ENCODE measurements at places on chromosomes 1 and 21.

DNA sequence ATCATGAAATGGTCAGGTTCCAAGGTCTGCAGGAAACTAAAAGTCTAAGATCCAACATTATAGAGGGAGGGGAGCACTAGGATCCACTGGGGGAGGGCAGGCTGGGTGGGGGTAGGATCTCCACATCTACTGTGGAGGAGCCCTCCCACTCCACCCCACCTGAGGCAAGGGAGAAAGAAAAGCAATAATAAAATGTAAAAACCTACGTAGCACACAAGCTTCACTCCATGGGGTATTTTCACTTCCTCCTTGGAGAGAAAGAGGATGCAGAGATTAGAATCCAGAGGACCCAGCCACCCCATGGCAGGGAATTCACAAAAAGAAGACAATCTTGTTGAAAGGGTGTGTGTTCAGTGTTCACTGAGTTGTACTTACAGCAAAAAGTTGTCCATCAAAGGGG, 14.4 kb downstream of the SPOCD1 start:
- DNase-seq = no peak

DNA sequence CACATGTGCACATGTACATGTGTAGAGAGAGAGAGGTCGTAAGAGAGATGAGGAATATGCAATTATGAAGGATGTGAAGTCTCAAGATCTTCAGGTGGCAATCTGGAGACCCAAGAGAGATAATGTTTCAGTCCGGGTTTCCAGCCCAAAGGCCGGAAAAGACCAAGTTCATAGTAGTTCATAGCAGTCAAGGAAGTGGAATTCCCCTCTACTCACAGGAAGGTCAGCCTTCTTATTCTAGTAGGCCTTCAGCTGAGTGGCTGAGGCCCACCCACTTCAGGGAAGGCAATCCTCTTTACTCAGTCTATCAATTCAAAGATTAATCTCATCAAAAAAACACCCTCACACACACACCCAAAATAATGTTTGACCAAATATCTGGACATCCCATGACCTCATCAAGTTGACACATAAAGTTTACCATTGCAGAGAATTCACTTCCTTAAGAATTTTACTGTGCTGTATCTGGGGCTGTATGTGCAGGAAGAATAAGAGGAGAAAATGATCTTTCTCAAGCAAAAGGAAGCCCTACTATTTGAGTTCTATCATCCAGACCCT, 114.6 kb downstream of the TNFSF18 start:
- DNase-seq = no peak

DNA sequence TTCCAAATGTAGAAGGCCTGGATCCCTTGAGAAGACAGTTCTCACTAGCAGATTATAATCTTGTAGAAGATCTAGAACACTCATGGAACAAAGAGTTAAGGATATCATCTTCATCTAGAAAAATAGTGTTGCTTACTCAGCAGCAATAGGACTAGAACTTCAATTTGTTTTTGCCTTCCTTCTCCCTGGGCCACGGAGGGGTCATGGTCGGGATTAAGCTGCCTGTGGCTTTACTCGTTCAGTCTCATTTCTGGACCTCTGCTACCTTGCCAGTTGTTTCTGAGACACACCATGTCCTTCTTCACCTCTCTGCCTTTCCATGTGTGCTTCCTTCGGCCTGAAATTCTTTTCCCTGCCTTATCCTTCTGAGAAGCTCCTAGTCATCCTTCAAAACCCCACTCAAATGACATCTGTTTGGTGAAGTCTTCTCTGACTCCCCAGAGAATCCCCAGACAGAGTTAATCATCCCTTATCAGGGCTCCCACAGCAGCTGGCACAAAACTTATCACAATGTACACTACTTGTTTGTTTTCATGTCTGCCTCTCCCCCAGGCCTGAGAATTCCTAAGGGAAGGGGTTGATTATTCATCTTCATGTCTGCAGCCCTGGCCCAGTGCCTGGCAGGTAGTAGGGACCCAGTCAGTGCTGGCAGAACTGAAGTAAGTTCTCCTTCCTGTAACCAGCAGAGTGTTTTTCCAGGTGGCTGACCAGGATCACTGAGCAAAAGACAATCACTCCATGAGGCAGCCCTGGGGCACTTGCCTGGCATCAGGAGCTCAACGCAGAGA, 15.5 kb upstream of the SNX27 start:
- no peak for DNase-seq

- no peak for DNase-seq
Observed at GRCh38 chr21:27026501-27026900, 59.6 kb upstream of the ADAMTS5 start.

- no peak for DNase-seq
Observed at GRCh38 chr1:107950464-107950863, 14.5 kb downstream of the VAV3 start.

DNA sequence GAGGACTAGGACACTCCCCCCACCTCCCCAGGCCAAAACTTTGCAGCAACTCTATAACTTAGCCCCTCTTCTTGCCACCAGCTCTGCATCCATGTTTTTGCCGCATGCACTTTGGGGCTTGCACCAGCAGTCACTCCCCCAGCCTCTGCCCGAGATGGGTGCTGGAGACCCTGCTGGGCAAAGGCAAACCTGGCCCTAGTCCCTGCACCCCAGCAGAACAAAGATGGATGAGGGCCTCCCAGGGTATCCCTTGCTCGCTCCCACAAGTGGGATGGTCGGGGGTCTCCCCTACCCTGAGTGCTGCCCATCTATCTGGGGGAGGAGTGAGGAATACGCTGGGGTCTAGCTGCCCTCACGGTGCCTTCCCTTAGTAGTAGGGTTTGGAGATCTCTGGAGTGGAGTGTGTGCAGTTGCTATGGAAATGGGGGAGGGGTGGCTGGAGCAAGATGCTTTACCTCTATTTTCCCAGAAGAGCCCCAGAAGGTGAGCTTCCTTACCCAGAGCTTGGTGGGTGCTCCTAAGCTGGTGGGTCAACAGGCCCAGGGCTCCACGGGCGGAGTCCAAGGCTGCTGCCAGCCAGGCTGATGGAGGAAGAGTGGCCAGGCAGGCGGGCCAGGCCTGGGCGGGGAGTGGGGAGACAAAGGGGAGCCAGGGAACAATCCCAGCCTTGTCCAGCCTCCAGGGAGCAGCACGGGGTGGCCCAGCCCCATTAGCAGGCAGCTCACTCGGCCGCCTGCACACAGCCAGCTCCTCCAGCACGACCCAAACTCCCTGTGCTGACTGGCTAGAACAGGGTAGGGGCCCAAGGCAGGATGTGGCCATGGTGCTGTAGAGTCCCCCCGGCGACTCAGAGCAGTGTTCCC, at the start of gene PAQR6:
Gene PAQR6, minus strand, starts transcription at position 597 of the 863 bp plus-strand sequence. CDS start 1,325 bp downstream, outside the sequence.
- DNase-seq = no peak

- no peak for DNase-seq
Observed at GRCh38 chr1:154407198-154408091, 2.3 kb downstream of the IL6R start.

- no peak for DNase-seq
Observed at GRCh38 chr21:33070998-33071769, 1.2 kb downstream of the OLIG1 start.

DNA sequence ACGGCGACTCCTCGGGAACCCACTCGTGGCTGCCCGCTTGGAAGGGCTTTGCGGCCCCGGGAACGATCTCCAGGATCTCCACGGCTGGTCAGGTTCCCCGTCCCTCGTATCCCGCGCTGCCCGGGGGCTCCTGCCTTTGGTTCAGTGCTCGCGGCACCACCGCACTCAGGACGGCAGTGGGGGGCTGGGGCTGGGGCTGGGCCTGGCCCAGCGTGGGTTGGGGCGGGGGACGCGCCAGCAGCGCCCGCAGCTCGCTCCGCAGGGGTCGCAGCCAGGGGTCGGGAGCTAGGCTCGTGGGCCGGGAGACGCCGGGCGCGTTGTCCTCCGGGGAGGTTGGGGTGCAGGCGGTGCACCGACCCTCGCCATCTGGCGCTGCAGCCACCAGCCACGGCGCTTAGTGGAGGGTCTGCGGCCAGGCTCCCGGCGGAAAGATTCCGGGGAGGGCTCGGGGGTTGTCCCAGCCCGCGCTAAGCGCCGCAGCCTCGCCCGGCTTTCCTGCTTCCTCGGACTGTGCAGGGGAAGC, 8.9 kb downstream of the SIM2 start:
- DNase-seq = no peak

DNA sequence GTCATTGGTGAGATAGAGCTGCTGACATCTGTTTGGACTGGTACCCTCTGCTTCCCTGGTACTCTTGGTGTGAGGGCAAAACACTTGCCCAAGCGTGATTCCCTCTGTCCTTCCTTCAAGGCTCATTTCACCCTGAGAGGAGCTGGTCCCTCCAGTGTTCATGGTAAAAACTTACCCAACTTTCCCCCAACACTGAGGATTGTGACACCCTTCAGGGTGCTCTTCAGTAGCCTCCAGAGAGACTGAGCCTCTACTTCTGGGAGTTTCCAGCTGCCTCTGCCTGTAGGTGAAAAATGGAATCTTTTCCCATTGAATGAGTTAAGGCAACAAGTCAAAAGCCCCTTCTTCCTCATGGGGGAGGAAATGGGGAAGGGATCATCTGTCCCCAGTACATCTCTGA, 9.6 kb downstream of the CCDC190 start:
- DNase-seq = no peak

DNA sequence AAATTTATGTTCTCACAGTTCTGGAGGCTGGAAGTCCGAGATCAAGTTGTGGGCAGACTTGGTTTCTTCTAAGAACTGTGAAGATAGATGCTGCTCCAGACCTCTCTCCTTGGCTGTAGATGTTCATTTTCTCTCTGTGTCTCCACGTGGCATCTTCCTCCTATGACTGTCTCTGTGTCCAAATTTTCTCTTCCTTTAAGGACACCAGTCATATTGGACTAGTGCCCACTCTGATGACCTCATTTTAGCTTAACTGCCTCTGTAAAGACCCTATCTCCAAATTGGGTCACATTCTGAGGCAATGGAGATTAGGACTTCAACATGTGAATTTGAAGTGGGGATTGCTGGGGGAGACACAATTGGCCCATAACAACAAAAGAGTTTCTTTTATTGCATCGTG, 125.3 kb upstream of the ETS2 start:
- no peak for DNase-seq

Measured in activated T-helper 1 cell treated with anti-CD3 and anti-CD28 coated beads, Interleukin-2, amount 50 U/mL, for 16 hours (primary cell).